Central memory CD8-positive, alpha-beta T cell (primary cell): ENCODE measurements at places on chromosomes 4 and X.

DNA sequence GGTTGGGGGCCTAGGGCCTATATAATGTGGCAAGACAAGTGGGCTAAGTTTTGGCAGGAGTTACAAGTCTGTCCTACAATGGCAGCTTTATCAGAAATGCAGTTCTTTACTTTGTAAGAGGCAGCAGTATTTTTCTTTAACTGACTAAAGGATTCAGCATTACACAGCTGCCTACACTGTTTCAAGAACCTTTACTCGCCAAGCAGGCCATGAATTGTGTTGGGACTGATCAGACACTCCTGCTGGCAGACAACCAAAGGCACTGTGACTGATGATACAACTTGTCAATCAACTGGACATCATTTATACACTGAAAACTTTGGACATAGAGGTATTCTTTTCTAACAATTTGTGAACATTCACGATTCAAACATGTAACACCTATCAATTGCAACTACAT is 4.3 kb downstream of the MORC4 start:
- no peak for DNase-seq

DNA sequence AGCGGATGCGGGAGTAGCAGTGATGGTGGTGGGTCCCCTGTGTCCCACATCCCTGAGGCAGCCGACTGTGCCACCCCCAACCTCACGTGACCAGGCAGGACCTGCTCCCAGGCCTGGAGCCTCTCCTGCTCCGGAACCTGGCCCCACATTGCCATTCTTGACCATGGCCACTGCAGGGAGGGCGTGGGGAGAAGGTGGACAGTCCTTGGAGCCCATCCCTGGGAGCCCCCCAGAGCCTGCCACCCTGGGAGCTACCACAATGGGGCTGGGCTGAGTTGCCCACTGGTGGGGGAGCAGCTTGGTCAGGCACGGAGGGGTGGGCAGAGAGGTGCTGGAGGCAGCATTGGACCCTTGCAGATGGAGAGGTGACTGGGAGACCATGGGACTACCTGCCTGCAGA is 36.8 kb downstream of the TMPRSS11A start:
- DNase-seq: no peak

- no peak for DNase-seq
Measured at GRCh38 chr4:87950493-87950892, 25.0 kb upstream of the SPP1 start.

- DNase-seq: no peak
Measured at GRCh38 chrX:130700629-130701028, 202.4 kb downstream of the ENOX2 start.

- no peak for DNase-seq
Measured at GRCh38 chrX:93242897-93243296, 430.5 kb downstream of the NAP1L3 start.

DNA sequence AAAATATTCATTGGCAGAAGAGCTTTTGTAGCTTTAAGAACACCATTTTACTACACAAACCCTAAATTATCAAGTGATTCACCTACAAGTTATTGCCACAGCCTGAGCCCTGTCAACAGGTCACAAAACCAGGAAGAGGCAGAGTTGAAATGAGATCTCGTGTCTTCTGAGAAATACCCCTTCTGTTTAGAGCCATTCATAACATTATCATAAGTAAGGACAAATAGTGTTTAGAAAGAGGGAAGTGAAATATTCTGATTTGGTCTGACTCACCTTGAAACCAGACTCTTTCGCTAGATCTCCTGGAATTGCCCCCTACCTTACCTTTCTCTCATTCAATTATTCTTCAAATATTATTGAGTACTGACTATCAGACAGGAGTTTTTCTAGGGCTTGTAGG is 5.9 kb downstream of the ETDB start:
- DNase-seq: no peak
